ENCODE measurements at places on chromosomes 12 and 14.

DNA sequence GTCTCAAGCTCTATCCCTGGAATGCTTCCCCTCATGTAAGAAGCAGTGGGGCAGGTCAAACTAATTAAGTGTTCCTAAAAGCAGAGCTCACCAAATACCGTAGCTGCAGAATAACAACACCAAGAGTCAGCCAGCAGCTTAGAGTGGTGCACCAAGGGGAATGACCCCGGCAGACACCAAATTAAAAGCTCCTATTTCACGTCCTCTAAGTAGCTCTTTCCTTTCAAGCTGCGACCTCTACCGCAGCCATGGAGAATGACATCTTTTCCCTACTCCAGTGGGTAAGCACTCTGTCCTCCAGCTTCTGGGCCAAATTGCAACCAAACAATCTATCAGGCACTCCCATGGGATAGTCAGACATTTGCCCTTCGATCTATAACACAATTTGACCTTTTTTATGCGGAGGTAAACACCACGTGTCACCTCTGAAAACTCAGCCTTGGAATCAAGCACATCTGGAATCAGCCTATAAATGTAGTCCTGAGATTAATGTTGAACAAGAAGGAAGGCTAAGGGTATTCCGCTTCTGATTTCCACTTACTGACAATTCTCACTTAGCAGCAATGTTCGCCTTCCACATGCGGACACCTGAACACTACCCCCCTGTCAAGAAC lies 67.6 kb upstream of the CDKN3 start:
- DNase-seq = peak; percentile 47

- peak; percentile 71 for DNase-seq
These were observed 38.7 kb upstream of the CRY1 start for GRCh38 chr12:107131832-107132616.

DNA sequence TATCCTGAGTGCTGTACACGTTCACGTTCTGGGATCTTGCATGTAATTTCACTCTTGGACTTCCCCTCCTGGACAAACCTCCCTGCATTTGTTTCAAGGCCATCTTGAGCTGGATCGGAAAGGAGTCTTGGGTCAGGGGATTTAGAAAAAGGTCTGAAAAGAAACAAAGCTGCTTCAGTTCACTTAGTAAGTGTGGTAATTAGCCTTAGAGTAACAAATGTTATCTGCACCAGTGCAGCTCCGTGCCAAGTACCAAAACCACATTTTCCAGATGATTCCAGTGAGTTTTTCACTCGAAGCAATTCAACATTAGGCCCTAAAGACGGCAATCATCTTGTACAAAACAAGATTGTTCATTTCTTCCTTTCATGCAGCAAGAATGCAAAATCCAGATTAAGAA lies 39.4 kb upstream of the ATXN2 start:
- DNase-seq = no peak

GRCh38 chr12:76028571-76029277 lies 2.9 kb downstream of the PHLDA1 start:
- no peak for DNase-seq

DNA sequence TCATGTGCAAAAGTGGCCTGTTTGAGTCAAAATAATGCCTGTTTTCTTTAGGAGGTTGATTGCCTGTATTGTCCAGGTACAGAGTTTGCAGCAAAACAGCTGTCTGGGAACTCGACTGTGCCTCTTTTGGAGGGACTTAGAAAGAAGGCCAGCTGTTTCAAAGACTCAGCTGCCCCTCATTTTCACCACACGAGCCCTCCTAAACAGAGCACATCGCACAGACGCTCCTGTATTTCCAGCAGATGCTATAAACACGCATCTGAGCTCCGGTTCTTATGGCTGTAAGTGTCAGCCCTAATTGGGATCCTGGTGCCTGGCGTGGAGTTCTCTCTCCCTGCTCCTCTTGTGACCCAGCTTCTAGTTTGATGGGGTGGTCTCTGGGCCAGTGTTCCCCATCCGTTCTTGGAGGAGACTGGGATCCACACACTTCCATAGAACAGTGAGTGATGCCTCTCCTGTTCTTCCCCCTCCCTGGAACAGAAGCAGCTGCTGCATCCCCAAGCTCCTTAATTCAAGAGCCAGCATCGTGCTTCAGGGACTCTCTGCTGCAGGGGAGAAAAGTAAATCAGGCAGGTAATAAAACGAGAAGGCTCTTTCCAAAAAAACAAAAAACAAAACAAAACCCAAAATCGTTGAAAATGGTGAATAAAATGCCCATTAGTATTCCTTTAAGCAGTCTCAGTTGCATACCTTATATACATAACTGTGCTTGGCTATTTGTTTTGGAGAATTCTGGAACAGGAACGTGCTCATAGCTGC lies 269.0 kb downstream of the SLC15A4 start:
- no peak for DNase-seq

GRCh38 chr12:67649570-67650387 lies 1.2 kb downstream of the DYRK2 start:
- DNase-seq = peak; percentile 61

GRCh38 chr12:130764073-130764472 lies 48.0 kb upstream of the RIMBP2 start:
- no peak for DNase-seq

DNA sequence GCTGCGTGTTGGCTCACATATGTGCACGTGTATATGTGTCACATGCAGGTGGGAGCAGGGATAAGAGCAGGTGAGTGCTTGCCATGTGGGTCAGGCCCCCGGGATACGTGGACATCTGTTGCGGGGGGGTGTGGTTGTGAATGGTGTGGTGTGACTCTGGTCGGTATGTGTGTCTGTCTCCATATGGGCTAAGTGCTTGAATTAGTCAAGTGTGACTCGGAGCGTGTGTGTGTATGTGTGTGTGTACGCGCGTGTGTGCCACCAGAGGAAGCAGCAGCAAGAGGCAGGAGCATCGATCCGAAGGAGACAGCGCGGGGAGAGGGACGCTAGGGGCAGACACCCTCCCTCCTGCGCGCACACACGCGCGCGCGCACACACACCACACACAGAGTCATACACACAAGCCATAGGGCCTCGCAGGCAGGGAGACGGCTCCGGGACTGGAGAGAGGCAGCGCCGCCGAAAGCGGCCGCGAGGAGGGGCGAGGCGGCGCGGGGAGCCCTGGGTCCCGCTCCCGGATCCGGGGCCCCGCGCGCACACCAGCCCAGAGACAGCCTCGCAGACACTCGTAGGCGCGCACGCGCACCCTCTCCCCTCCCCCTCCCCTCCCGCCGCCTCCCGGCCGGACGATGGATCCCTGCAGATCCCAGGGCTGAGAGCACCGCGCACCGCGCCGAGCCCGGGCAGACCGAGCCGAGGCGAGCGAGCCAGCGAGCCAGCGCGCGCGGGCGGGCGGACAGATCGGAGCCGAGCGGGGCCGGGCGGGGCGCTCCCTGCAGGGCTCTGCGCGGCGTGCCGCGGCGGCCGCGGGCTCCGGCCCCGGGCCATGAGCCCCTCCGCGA lies at the start of gene ASIC1:
Gene ASIC1, plus strand, starts transcription at position 597 of the 842 bp plus-strand sequence. CDS start 1,171 bp downstream, outside the sequence.
- DNase-seq = peak; percentile 89

DNA sequence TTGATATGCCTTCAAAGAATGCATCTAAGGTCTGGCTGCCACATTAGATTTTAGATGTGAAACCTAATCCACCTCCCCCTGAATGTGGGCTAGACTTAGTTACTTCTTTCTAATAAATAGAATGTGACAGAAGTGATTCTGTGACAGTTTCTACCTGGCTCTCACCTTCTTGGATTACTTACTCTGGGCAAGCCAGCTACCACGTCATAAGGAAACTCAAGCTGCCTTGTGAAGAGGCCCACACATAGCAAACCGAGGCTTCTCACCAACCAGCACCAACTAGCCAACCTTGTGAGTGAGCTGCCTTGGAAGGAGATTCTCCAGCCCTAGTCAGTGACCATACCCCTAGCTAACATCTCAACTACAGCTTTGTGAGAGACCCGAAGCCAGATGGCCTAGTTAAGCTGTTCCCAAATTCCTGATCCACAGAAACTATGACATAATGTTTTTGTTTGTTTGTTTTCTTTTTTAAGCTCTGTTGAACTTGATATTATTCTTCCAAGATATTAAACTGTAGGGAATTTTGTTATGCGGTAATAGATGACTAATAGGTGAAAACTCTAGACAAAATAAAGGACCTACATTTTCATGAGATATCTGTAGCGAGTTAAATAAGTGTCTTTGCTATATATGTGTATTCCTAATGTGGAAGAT lies 6.2 kb downstream of the GPR19 start:
- no peak for DNase-seq

DNA sequence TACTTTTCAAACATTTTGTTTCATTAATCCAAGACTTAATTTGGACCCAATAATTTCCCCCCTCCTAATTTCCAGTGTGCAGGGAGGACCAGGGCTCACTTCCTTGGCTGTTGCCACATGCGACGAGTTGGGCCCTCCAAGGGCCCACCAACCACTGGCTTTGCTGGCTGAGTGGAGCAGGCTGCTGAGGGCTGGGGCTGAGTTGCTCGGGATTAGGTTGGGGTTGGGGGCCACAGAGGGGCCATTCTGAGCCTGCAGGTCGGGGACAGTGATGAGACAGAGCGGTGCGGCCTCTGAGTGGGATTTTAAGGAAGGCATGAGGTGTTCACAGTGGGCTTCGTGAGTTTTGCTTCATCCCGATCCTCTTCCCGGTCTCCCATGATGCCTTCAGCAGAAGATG lies 6.1 kb upstream of the TRAF3 start:
- no peak for DNase-seq

GRCh38 chr12:19382111-19382526 lies 57.2 kb upstream of the AEBP2 start:
- no peak for DNase-seq
